ENCODE measurements at places on chromosomes 4 and X. TPM values are rescaled to one million over a fixed set of nuclear protein-coding genes. Genes with fewer than 3 reads are reported as not detected.

The ZAR1 gene
- total RNA-seq = not detected

The EGFL6 gene
- 1.2 TPM for total RNA-seq

The CXCL5 gene
- total RNA-seq = not detected

- peak; percentile 61 for DNase-seq
These were observed 8.9 kb downstream of the FHIP1A start for GRCh38 chr4:151417766-151418376.

GRCh38 chr4:153211986-153212728 is 7.9 kb downstream of the TRIM2 start:
- peak; percentile 46 for DNase-seq

GRCh38 chr4:154004507-154005170 is 215.8 kb upstream of the SFRP2 start:
- DNase-seq = no peak

- no peak for DNase-seq
These were observed 76.9 kb downstream of the RRAGB start for GRCh38 chrX:55794405-55794804.

DNA sequence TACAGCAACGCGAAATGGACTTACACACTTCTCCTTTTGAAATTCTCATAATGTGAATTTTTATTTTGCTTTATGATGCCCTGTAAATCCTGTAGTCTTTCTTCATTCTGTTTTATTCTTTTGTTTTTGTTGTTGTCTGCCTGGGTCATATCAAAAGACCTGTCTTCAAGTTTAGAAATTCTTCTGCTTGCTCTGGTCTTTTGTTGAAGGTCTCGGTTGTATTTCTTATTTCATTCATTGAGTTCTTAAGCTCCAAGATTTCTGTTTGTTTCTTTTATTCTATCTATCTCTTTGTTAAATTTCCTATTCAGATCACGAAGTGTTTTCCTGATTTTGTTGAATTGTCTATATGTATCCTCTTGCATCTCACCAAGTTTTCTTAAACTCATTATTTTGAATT is 78.1 kb downstream of the GPAT3 start:
- DNase-seq = no peak

DNA sequence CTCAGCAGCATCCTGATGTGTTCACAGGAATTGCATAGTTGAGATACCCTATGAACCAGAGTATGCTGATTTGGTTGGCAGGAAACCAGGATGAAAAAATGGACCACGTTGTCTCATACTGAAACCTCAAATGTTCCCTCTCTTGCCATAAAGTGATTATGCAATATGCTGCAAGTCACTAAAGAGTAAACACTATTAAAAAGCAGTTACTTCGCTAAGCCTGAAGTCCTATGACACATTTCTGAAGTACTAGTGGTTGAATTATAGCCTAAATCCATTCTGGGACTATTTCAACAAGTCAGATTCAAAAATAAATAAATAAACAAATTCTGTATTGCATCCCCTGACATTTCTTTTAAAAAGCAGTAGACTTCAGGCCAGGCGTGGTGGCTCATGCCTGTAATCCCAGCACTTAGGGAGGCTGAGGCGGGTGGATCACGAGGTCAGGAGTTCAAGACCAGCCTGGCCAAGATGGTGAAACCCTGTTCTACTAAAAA is 106.0 kb upstream of the NAP1L5 start:
- DNase-seq = peak; percentile 82

DNA sequence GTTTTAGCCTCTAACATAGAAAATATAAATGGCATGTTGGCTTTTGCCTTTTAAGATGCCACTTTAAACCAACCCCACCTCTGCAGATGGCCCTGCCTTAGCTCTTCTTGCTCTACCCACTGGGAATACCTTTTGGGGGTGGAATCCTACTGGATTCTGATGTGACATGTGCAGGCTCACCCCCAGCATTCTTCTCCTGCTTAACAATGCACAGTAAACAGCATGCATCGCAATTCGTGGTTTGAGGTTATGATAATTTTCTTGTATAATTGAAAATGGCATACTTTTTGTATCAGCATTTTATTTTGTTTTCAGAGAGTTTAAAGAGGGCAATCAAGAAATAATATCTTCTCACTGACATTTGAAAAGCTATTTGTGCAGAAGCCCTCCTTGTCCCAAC is 167.9 kb downstream of the AREG start:
- no peak for DNase-seq

DNA sequence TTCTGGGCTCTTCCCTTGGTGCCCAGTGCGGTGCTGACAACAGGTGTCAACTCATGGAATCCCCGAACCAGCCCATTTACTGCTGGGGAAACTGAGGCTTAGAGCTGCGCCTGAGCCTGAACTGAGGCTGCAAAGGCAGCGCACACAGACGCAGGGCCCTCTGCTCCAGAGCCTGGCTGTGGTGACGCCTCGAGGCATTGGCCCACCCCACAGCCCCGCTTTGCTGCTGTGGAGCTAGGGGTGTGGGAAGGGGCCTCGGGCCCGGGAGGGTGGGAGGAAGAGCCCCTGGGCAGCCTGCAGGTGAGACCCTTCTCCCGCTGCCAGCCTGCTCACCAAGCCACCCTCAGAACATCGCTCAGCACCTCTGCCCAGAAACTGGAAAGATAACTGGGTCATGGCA is 97.4 kb upstream of the LRPAP1 start:
- no peak for DNase-seq

DNA sequence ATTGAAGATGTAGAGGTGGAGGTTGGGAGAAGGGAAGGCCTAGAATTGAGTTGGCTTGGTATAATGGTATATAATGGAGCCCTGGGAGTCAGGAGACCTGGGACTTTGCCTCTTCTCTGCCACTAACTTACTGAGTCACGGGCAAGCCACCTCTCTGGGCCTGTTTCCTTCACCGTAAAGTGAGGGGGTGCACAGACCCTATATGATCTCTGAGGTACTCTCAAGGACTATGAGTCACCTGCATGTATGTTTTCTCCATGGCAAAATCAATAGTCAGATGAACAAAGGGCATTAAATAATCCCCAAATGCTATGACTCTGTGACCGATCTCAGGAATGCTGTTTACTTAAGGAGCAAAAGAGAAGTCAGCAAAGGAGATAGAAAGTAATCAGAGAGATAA is 5.1 kb downstream of the P2RY4 start:
- no peak for DNase-seq

DNA sequence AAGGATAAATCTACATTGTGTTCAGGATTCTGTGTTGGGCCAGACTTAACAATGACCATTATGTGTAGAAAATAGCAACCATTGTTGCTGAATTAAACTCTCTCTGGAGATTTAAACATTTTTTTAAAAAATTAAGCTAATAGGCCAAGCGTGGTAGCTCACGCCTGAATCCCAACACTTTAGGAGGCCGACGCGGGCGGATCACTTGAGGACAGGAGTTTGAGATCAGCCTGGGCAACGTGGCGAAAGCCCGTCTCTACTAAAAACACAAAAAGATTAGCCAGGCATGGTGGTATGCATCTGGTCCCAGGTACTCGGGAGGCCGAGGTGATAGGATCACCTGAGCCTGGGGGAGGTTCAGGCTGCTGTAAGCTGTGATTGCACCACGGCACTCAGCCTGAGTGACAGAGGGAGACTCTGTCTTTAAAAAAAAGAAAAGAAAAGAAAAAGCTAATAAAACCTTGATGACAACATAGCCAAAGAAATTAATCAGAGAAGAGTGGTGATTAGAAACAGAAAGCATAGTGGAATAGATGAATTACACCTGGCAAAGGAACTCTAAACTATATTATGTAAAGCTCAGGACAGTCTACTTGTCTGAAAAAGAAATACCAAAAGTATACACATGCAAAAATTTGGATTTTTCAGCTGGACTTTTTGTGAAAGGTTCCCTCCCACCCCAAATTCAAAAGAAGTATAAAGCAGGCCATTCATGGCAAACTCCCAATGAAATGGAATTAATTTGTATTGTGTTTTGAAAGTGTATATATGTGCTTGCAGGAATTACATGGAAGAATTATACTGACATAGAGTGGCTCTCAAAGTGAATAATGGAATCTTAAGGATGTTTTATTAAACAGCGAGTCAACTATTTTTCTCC is 21.9 kb downstream of the PLS3 start:
- no peak for DNase-seq

- no peak for DNase-seq
These were observed 6.6 kb downstream of the PLP1 start for GRCh38 chrX:103783196-103783595.
